ENCODE measurements at places on chromosomes 5 and 9.

GRCh38 chr5:73204332-73204731 is 31.3 kb downstream of the TMEM174 start:
- no peak for DNase-seq

GRCh38 chr5:102835717-102836116 is 80.6 kb downstream of the PAM start:
- DNase-seq = no peak

GRCh38 chr5:85453026-85453349 is 1068.3 kb upstream of the EDIL3 start:
- no peak for DNase-seq

- DNase-seq = no peak
These were observed 45.7 kb upstream of the HSD17B4 start for GRCh38 chr5:119406551-119407110.

- DNase-seq = no peak
These were observed 368.1 kb downstream of the TLE4 start for GRCh38 chr9:79939819-79940218.

DNA sequence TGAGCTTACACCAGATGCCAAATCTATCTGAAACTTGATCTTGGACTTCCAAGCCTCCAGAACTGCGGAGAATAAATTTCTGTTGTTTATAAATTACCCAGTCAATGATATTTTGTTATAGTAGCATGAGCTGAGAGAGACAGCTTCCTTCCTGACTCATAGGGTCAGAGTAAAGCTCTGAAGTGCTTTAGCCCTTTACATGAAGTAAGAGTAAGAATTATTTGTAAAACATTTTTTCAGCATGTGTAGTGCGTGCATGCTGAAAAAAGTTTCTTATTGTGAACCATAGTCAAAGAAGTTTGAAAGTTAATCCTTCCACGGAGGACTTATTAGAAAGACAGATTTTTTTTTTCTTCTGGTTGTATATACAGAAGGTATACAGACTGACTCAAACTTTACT is 172.4 kb downstream of the DMRT2 start:
- DNase-seq = no peak

DNA sequence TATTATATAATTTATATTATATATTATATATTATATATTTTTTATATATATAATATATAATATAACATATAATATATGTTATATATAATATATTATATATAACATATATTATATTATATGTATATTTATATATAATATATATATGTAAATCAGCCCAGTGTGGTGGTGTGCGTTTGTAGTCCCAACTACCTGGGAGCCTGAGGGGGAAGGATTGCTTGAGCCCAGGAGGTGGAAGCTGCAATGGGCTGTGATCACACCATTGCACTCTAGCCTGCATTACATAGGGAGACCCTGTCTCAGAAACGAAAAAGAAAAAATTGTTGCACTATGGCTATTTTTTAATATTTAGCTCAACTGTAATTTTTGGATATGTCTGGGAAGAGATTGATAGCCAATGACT is 52.4 kb downstream of the NSD1 start:
- no peak for DNase-seq

DNA sequence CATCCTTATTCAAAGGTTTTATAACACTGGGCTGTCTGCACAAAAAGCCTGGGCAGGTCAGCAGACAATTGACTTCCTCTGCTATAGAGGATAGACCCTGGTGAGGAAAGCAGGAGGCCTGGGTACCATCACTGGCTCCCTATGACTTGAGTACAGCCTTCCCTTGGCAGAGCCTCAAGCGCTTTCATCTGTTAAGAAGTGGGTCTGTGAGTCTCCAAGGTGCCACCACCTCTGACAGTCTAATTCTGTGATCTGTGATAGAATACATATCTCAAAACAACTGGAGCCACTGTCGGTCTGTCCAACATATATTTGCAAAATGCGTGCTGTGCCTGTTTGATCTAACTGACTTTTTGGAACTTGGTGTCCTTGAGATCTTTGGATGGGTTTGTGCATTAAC is 52.2 kb downstream of the C9orf152 start:
- DNase-seq = no peak

DNA sequence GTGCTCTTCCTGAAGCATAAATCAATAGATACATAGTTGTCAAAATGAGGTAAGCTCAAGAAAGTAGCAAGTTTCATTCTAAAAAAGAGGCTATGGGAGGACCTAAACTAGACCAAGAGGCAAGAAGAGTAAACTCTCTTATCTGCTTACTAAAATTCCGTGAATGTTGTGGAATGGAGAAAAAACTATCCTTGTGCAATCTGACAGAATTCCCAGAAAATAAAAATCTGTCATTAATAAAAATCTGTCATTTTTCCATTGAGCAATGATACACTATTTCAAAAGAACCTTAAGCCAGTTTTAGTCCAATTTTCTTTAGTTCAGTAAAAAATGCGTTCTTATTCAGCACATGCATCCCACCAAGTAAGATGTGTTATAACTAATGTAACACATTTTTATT is 15.9 kb upstream of the FANCC start:
- no peak for DNase-seq

- DNase-seq = no peak
These were observed 101.5 kb downstream of the PLPPR1 start for GRCh38 chr9:101130054-101130453.

- DNase-seq = no peak
These were observed 80.9 kb upstream of the SNX2 start for GRCh38 chr5:122693963-122694362.

DNA sequence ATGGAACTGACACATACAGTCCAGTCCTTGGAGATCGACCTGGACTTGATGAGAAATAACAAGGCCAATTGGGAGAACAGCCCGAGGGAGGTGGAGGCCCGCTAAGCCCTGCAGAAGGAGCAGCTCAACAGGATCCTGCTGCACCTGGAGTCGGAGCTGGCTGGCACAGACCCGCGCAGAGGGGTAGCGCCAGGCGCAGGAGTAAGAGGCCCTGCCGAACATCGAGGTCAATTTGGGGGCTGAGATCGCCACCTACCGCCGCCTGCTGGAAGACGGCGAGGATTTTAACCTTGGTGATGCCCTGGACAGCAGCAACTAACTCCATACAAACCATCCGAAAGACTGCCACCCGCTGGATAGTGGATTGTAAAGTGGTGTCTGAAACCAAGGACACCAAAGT is 1610.1 kb upstream of the ACO1 start:
- DNase-seq = no peak

DNA sequence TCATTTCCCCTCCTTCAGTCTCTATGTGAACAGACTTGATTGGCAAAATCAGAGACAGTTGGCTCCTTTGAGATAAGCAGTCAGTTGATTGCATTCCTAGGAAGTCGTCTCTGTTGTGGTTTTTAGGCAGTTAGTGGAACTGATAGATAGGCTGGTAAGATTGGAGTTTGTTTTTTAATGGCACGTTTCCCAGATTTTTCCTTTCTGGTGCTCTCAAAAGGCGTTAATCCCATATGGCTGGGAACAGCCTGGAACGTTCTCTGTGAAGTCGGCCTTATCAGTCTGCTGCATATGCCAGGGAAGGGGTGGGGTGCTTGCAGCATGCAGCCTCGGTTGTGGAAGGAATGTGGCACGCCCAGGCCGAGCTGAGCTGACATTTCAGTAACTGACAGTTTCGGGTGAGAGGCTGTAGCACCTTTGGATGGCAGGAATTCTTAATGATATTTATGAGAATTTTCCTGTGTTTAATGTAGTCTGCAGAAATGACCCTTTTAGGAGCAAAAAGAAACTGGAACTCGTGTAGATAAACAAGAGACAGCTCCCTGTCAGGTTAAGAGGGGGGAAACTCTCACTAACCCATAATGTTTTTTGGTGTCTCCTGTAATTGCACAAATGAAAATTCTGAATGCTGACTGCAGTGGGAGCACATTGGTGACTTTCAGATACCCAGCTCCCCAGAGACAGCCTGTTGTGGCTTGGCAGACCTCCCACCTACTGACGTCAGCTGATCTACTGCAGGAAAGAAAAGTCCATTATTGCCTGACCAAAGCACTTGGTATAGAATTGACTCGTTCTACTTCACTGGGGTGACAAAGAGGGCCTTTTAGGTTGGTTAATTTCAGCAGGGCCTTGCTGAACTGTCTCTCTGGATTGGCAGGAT is 6.3 kb downstream of the SPTAN1 start:
- DNase-seq = no peak

- no peak for DNase-seq
These were observed 100.7 kb upstream of the ERBIN start for GRCh38 chr5:65825408-65826328.

DNA sequence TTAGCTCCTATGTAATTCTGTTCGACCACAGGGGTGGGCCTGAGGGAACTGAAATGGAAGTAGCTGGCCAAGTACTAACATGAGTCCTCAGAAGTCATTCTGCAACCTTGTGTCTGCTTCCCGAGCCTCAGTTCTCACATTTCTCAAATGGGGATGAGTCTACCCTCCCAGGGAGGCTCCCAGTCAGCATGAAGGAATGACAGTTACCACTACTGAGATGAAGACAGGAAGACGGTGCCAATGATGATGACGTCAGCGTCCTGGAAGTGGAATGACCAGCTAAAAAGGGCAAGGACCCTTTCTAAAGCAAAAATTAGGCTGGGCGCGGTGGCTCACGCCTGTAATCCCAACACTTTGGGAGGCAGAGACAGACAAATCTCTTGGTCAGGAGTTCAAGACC is 6.8 kb downstream of the PIP5KL1 start:
- no peak for DNase-seq

GRCh38 chr9:75960551-75960950 is 70.1 kb downstream of the PCSK5 start:
- DNase-seq = no peak

GRCh38 chr5:146540414-146540813 is 24.4 kb upstream of the GPR151 start:
- no peak for DNase-seq
